ENCODE measurements at places on chromosomes 11 and 22.
A peak's percentile ranks its signal among the peaks of the same experiment; 100 is the strongest.

DNA sequence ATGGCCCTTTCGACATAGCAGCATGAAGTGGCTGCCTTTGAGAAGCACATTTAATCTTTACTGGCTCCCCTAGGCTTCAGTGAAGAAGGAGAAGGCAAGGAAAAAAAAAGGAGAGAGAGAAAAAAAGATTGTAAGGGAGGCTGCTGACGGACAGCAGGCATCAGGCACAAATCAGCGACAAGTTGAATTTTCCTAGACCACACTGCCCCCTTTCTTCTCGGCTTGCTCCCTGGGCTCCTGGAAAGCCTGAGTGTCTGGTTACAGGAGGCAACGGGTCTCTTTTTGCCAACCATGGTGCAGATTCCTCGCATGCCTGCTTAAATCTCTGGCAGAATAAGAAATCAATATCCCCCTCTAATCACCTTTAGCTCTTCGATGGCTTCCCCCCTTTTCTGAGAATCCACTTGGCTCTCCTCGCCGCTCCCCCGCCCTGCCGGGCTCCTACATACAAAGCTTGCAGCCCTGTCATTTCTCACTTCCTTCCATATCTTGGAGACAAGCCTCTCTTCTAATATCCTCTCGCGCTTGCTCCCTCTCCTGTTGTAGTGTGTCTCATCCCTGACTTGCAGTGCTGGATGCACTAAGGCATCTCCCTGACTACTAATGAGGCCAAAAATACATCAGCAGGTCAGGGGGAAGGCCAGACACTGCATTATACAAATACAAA lies 14.3 kb downstream of the BLID start:
- no peak for DNase-seq

- DNase-seq, result no peak
Measured at GRCh38 chr11:21385669-21386440, 716.5 kb downstream of the NELL1 start.

DNA sequence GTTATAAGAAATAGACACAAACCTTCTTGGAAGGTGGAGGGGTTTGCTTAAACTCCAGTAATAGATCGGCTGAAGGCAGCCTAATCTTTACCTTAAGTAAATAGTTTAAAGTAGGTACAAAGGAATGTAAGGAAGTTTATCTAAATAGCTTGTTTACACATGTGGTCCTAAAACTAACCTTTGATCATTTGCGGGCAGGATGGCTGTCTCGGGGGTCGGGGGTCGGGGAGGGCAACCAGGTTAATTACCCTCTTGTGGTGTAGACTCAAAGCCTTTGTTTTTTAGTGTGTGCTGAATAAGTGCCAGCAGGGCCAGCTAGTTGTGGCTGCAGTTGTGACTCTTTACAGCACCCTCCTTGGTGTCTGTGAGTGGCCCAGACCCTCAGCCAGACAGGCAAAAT lies 256.9 kb upstream of the SESN3 start:
- DNase-seq, result no peak

GRCh38 chr11:95398437-95399112 lies 167.6 kb upstream of the SESN3 start:
- no peak for DNase-seq

DNA sequence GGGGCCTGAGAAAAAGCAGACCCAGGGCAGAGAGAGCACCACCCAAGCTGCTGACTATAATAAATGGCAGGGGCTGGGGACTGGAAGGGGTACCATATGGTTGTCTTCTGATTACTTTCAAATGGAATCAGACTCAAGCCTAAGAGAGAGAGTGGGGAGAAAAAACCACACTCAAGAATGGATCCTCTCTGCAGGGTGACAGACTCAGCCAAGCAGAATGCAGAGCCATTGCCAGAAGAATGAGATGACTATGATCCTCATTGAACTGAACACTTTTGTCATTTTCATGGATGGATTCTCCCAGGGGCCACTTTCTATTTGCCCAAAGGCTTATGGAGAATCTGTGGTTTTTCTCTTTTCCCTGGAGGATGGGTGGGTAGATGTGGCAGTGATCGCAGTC lies 8.7 kb downstream of the UBASH3B start:
- DNase-seq, result no peak

DNA sequence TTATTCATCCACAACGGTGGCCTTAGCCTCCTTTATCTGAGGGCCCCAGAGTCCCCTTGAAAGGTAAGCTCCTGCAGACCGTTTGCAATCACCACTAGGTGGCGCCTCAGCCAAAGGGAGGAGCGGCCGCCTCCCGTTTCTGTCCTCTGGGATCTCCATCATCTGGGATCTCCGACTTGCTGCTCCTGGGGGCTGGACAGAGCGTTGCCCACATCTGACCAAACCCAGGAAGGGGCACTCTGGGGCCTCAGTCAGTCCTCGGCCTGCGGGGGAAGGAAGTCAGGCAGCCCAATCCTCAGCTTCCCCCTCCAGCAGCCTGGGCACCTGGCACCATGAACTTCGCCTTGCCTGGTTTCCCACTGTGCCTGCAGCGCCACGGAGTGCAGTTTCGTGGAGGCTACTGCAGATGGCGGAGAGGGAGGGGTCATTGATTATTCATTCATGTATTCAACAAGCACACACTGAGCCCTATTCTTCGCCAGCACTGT lies 23.5 kb downstream of the TP53I11 start:
- DNase-seq, result peak; percentile 25

- DNase-seq, result no peak
Measured at GRCh38 chr11:94142308-94143281, 14.0 kb downstream of the PANX1 start.

DNA sequence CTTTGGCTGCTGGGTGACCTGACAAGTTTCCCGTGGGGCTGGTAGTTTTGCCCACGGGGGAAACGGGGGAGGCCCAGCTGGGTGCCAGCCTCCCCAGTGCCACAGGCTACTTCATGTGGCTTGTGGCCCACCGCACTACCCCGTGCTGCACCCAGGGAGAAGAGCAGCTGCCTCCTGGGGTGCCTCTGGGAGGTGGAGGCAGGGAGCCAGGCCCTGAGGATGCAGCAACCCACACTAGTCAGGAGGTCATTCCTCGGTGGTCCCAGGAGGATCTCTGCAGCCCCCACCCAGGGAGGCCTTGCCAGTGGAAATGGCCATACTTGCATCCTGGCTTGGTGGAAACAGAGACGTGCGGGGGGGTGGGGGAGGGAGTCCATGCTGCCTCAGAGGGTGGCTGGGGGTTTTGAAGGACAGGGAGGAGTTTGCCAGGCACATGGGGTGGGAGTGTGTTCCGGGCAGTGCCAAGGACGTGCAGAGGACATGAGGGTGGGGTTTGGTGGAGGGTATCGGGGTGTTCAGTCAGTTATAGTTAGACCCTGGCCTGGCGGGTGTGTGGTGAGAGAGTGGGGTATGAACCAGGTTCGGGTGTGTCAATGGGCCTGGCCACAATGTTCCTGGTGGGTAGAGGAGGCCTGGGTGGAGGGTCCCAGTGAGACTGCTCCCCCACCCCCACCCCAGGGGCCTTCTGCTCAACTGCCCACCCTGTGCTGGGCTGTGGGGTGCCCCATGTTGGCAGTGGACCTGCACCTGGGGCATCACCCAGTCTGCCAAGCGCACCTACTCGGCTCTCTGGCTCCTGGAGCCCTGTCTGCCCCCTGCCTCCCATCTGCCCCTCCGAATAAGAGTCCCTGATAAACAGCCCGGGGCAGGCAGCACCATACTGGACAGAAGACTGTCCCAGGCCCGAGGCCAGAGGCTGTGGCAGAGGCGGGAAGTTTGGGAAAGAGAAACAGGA lies 3.8 kb downstream of the PIM3 start:
- no peak for DNase-seq

- no peak for DNase-seq
Measured at GRCh38 chr11:108592591-108593213, 866 bp downstream of the EXPH5 start.

DNA sequence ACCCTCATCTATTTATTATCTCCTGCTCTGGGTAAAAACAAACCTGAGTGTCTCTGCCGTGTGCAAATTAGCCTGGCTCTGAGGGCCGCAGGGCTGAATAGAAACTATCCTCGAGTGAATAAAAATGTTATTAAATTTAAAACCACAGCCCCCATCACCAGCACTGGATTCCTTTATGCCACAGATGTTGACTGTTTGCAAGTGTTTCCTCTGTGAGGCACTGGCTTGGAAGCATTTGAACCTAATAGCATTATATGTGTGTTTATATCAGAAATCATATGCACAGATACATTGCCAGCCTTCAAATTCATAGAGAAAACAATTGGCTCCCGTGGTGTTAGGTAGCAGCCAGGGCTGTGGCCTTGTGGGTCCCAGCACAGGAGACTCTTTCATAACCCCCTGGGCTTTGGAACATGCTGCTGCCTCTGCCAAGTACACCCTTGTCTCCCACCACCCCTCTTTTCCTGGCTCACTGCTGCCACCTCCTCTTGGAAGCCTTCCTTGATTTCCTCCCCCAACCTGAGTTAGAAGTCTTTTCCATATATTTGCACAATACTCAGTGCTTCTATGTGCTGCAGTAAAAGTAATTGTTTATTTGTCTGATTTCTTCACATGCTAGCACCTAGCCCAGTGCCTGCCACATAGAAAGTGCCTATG lies 294.4 kb downstream of the DDX10 start:
- DNase-seq, result no peak

DNA sequence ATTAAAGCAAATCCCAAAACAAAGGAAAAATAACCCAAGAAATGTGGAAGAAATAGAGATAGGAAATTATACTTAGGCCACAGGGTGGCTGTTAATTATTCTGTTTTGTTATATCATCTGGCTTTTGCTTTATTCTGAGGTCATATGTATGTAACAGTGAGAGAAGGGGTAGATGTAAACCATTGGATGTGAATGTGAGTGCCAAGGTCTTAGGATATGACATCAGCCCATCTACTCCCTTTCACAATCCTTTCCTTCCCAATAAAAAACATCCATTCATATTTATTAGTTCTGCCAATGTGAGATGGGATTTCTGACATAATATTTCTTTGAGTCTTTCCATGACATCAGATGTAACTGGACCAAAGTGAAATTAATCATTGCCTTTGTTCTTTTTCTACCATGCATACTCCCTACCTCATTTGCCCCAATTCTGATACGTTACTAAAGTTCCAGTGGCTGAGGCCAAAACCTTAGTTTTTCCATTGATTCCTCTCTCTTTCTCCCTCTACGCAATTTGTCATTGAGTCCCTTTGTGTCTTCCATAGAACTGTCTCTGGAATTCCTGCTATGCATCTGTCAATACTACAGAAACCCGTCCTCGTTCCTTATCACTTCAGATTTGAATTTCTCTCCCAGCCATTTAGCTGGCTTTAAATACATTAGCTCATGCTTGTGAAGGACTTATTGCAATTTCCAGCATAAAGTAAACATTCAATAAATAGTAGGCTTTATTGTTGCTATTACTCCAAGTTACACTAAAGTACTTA lies 170.3 kb downstream of the ARHGAP42 start:
- no peak for DNase-seq

GRCh38 chr11:3226846-3227567 lies 5.2 kb downstream of the MRGPRE start:
- no peak for DNase-seq

- no peak for DNase-seq
Measured at GRCh38 chr11:121460941-121461514, 8.3 kb upstream of the SORL1-AS1 start.

GRCh38 chr11:124222407-124222806 lies 18.5 kb upstream of the OR8G1 start:
- DNase-seq, result no peak

- no peak for DNase-seq
Measured at GRCh38 chr11:126766440-126766839, 234.1 kb downstream of the KIRREL3 start.

GRCh38 chr11:8531312-8531711 lies 62.7 kb downstream of the STK33 start:
- no peak for DNase-seq

GRCh38 chr22:17303441-17303839 lies 65.8 kb upstream of the CECR2 start:
- DNase-seq, result no peak

- DNase-seq, result no peak
Measured at GRCh38 chr11:127939000-127939399, 648.4 kb downstream of the ETS1 start.

GRCh38 chr22:33687464-33687863 lies 232.8 kb downstream of the LARGE1 start:
- DNase-seq, result no peak

- DNase-seq, result no peak
Measured at GRCh38 chr11:99098751-99099150, 78.0 kb downstream of the CNTN5 start.
